Fibroblast of villous mesenchyme (primary cell): ENCODE measurements at places on chromosomes 6 and 20. TPM values are rescaled to one million over a fixed set of nuclear protein-coding genes. Genes with fewer than 3 reads are reported as not detected.

Gene AFDN
- total RNA-seq, result 32.2 and 37.1 TPM in 2 replicates

- DNase-seq, result peak; percentile 92
Observed at GRCh38 chr20:11881449-11881848, 36.2 kb upstream of the BTBD3 start.

Gene IRF4
- total RNA-seq, result under 0.01 TPM in 1 of 2 replicates, not detected in the other

DNA sequence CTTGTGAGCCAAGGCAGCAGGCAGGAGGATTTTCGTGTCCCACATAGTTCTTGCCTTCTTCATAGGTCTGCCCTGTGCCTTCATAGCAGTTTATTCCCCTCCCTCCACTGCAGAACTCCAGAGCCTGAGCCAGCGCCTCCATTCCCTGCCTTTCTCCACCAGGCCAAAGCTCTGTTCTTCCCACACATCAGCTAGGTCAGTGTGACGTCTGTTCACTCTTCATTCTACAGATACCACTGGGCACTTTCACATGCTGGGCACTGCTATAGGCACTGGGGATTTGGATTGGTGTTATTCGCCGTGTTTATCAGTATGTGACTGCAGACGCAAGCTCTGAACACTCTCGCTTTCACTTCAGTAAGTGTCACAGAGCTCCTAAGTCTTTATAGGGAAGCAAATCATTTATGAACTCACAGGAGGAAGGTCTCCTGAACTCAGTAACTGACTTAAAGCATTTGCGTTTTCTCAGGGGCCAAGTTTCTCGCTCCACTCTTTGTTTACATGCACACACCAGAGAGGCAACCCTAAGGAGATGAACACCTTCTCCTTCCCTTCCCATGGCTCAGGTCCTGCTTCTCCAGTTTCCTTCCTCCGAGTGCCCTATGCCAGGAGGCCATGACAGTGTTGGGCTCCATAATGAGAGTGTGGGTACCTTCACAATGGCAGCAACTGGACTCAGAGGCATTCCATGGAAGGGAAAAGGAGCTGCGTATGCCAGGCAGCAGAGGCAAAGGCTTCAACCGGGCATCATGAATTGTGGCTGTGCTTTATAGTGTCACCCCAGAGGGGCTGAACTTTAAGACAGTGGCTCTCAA lies 6.3 kb upstream of the APMAP start:
- DNase-seq, result no peak

DNA sequence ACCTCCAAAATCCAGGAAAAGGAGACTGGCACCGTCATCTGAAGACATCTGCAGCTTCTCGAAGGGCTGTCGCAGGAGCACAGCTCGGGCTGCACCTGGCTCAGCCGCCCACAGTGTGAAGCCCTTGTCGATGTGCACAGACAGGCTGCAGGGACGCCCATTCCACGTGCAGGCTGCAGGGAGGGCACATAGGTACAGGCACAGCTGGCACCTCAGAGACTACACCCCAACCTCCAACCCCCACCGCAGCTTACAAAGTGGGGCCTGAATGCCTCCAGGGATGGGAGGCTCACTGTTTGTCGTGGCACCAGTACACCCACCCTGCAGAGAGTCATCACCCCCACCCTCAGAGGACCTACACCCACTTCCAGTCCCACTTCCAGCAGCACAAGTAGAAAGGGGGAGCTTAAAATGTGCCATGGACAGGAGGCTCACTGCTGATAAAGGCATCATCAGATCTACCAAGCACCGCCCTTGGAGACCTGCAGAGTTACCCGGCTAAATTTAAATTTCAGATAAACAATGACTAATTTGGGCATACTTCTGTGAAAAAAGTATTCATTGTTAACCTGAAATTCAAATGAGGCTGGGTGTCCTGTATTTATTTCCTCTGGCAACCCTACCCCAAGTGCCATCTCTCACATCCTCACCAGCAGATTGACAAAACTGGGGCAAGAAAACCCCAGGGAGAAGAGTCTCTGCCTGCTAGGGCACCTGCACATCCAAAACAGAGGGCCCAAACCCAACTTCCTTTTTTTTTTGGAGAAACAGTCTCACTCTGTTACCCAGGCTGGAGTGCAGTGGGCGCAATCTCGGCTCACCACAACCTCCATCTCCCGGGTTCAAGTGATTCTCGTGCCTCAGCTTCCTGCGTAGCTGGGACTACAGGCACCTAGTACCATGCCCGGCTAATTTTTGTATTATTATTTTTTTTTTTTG lies 7.7 kb upstream of the CDK5RAP1 start:
- DNase-seq, result no peak

DNA sequence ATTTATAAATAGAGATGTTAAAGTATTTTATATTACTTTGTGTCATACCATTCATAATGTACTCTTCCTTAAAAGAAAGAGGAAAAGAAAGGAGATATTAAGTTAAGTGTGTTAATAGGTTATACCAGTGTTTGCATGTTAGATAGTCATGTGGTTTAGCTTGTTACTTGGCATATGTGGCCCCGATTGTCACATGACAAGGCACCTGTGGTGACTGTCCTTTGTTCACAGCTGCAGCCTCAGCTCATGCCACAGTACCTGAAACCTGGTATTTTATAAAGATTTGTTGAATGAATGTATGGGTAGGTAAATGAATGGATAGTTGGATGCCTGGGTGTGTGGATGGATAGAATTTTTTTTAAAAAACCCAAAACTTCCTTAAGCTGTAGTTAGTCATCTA lies 306.1 kb upstream of the FLRT3 start:
- DNase-seq, result no peak

DNA sequence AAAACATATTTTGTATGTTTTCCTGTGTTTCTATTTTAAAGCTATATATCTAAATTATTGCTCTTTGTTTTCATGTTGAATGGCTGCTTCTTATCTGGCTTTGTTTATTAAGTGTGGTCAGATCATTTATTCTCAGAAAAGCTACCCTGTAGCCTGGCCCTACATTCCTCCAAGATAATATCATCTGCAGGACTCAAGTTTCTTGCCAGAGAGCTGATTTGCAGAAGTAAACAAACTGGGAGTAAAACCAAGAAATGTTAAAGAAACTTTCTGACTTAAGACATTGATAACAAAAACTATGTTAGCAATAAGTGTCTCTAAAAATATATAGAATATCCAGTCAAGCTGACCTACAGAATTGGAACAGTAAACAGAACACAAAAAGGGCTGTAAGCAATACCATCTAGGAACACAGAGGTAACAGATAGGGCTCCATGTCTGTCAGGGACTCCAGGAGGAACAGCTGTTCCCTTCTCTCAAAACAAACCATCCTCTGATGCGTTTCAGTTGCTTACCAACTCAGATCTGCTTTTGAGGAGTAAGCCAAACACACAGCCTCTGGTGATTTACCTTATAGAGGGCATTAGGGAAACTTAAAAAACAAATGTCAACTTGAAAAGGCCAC lies 17.5 kb upstream of the CEP85L start:
- peak; percentile 87 for DNase-seq

GRCh38 chr6:159801935-159802334 lies 1.9 kb downstream of the PNLDC1 start:
- peak; percentile 30 for DNase-seq

- DNase-seq, result no peak
Observed at GRCh38 chr6:25326126-25326525, 47.0 kb downstream of the CARMIL1 start.

- no peak for DNase-seq
Observed at GRCh38 chr6:166834049-166834448, 122.3 kb downstream of the RNASET2 start.

- peak; percentile 88 for DNase-seq
Observed at GRCh38 chr6:53432318-53433161, 83.8 kb upstream of the ELOVL5 start.

GRCh38 chr20:37310951-37311350 lies 21.5 kb downstream of the MANBAL start:
- DNase-seq, result no peak

Gene EDN1
- 2.2 and 2.9 TPM in 2 replicates for total RNA-seq

DNA sequence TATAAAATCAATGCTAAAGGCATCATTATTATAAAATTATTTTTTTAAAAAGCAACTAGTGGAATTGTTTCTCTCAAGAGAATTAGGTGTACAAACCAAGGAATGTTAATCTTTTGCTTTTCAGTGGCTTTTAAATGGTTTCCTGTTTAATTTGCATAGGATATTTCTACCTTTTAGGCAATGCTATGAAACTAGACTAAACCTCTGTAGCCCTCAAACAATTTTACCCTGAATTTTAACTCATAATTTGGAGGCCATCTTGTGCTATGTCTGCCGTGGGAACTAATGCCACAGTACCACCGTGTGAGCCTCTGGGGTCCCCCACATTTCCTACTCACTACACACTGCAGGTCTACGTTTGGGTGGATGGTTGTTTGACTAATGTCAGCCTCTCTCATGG lies 20.6 kb downstream of the PHACTR2 start:
- no peak for DNase-seq

GRCh38 chr20:5675103-5676091 lies 74.8 kb upstream of the SHLD1 start:
- peak; percentile 35 for DNase-seq

DNA sequence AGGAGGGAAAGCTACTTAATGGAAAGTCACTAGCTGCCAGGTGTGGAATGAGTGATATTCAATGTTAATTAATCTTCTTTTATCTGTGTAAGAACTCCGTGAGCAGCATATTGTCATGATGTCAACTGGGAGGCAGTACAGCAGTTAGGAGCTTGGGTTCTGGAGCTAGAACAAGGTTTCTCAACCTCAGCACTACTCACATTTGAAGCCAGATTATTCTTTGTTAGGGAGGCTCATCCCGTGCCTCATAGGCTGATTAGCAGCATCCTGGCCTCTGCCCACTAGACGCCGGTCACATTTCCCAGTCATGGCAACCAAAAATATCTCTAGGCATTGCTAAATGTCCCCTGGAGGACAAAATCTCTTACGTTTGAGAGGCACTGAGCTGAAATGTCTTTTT lies 41.2 kb downstream of the BCAS1 start:
- no peak for DNase-seq

Gene FAM184A
- under 0.01 TPM in 2 replicates for total RNA-seq

DNA sequence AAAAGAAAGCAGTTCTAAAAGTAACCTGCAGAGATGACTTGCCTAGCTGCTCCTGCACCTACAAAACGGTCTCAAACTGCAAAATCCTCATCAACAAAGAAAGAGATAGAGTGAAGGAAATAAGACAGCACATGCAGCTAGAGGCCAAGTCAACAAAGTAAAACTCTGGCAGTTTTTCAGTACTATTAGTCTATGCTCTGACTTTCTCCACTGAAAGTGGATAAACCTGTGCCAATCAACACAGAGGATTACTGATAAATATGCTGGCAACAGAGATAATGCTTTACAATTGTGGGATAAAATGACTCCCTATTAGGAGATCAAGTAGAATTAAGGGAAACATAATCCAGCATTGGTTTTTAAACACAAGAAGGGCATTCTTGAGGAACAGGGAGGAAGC lies 13.4 kb downstream of the KIAA0319 start:
- DNase-seq, result no peak

Gene BPIFB2
- total RNA-seq, result not detected in 2 replicates
